ENCODE measurements at places on chromosomes 1 and 21.
A peak's percentile ranks its signal among the peaks of the same experiment; 100 is the strongest.

- no peak for DNase-seq
These were observed 33.3 kb upstream of the DEGS1 start for GRCh38 chr1:224149709-224150108.

- DNase-seq = peak; percentile 54
These were observed 20.4 kb upstream of the GNG12 start for GRCh38 chr1:67853704-67854103.

DNA sequence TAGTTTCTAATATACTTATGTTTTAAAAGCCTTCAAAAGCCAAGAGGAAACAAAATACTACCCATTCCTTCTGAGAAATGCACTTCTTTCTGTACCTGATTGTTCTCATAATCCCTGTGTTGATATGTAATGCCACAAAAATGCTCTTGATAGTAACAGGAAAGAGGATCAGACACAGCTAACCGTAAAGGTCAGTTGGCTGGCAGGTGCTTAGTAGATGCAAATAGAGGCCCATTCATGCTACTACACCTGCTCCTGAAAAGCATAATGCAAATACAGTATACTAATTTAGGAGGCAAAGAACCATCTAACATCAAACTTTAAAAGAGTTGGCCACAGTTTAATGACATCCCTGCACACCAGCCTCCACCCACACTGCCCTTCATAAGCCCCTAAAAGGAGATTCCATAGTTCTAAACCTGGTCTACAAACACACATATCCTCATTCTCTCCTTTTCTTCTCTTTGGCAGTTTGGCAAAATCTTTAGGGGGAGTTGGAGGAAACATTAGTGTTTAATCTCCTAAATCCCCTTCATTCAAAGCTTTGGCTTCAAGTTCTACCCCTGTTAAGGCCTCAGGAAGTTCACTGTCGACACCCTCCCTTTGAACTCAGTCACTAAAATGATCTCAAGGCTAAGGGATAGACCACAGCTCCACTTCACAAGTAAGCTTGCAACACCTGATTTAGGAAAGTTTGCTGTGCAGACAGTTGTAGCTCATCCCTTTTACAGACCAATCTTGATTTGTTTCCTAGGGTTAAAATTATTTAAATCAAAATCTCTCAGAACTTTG, 2.9 kb upstream of the CD46 start:
- DNase-seq = no peak

GRCh38 chr1:29629814-29630516, 393.6 kb downstream of the PTPRU start:
- DNase-seq = no peak

DNA sequence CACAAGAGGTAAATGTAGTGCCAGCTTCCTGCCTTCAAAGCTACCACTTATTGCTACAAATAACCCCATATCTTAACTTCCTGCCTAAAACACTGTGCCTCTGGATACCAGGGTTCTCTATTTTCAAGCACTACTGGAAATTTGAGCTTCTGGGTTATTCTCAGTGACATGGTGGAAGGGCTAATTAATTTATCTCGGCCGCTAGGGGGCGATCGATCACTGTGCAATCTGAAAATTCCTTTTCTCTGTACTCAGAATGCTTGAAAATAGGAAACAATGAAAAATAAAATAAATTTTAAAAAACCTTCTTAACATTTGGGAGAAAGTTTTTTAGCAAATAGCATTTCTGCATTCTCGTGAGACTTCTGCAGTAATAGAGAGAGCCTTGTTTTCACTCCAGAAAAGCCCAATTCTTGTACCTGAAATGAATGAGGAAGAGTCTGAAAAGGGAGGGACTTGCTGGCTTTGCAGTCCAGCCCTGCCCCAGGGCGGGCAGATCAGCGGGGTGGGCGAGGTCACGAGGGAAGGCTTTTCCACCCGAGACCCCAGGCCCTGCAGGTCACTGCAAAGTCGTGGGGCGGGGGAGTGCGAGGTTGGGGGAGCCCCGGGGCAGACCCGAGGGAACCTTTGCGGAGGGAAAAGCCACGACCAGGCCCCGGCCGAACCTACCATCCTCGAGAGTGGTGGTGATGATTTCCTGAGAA, 276.7 kb downstream of the PCP4 start:
- no peak for DNase-seq

DNA sequence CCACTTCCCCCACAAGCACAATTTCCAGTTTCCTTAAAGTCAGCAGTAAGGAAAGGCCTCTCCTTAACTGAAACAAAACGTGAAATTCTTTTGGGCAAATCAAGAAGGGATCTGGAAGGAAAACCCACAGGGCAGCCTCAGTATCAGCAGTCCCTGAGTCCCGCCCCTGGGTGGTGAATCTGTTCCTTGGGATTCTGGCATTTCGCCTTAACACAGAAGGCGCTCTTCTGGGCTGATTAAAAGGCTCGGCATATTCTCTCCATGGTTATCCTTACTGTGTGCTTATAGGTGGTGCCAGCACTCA, 12.2 kb upstream of the RAB4A start:
- no peak for DNase-seq

- no peak for DNase-seq
These were observed 21.3 kb downstream of the RRP1 start for GRCh38 chr21:43810505-43811261.

DNA sequence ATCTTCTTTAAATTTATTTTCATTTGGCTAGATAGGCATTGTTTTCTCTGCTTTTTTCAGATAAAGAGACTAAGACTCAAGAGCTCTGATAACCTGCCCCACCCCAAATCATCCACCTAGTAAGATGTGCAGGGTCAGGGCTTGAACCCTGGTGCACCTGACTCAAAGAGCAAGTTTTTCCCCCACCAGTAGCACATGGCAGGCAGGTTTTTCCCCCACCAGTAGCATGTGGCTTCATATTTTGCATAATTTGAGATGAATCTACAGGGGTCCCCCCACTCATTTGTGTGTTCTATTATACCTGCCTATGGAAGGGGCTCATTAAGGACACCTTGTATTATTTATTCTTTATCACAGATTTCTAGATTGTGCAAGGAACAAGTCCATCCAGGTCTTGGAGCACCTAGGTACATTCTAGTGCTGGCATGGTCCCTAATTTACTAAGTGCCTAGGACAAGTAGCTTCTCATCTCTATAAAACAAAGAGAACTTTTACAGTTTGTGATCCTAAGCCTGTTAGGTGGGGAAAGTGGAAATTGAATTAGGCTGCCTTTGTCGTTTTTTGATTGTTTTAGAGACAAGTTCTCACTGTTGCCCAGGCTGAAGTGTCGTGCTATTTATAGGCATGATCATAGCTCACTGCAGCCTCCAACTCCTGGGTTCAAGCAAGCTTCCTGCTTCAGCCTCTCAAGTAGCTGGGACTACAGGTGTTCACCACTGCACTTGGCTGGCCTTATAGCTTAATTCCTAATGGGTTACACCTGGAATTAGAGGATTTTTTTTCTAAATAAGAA, 13.2 kb upstream of the CTSE start:
- DNase-seq = no peak

DNA sequence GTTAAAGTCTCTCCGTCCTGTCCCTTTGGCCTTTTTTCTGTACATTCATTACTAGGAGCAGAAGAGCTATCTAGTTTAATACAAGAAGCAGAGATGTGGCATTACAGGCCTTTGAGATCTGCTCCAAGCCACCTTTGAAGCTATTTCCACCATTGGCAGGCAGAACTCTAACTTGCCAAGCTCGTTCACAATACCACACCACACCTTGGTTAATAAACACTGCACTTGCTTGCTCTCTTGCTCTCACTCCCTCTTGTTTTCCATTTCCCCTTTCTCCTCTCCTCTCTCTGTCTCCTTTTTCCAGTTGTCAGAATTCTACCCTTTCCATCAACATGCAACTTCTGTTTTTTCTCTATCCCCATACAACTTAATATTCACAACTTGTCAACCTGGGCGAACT, 7.0 kb downstream of the SELE start:
- no peak for DNase-seq

GRCh38 chr21:45386336-45386727, 18.6 kb upstream of the COL18A1 start:
- DNase-seq = no peak

- DNase-seq = no peak
These were observed 68.9 kb downstream of the DMAP1 start for GRCh38 chr1:44281962-44282703.

DNA sequence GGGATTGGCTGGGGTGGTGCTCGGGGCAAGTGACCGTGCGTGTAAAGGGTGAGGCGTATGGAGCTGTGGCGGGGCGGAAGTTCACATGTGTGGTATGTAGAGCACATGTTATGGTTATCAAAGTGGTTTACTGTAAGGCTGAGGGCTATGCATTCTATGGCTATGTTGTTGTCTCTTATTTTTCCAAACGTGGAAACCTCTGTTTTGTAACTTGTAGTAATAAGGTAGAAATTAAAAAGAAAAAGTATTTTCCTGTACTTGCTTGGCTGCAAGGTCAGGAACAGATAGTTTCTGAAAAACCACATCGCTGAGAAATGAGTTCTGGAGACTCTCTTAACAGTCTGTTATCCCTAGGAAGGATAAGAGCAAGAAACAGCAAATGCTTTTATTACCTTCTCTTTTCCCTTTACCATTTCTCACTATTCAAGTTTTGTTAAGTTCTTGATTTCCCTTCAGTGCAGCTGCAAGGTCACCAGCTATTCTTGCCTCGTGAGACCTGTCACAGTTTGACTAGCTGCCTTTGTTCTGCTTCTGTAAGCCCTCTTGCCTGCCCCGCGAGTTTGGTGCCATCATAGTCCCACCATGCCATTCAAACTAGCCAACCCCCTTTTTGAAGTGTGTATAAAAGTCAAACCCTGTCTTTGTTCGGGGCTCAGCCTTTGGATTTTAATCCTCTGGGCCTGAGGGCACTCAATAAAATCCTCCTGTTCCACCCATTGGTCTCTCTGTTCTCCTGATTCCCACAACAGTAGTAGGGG, 9.5 kb downstream of the RNU1-2 start:
- no peak for DNase-seq

DNA sequence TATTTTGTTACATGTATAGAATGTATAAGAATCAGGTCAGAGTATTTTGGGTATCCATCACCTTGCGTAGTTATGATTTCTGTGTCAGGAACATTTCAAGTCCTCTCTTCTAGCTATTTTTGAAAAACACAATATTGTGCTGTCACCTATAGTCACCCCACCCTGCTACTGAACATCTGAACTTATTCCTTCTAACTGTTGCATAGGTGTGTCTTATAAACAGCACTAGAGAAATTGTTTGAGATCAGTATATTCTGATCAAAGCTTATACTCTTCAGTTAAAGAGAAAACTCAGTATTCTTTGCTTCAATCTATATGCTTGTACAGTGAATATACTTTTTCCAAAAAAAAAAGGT, 96.0 kb downstream of the ASH1L start:
- no peak for DNase-seq

GRCh38 chr1:149877211-149877946, 22.0 kb upstream of the BOLA1 start:
- DNase-seq = no peak

DNA sequence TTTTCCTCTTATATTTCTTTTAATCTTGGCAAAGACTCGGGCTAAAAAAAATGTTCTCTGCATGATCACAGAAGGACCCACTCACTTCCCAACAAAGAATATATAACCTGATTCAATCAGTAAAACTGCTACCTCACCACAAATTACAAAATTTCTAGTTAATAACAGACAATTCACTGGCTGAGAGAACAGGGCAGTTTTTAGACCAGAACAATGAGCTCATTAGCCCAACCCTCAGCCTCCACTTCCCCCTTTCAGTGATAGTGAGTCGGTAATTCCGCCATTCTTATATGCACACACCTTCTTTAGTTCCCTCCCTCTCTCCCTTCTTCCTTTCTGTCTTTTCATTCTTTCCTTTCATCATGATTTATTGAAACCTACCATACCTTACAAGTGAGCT, 8.9 kb downstream of the SIPA1L2 start:
- no peak for DNase-seq

DNA sequence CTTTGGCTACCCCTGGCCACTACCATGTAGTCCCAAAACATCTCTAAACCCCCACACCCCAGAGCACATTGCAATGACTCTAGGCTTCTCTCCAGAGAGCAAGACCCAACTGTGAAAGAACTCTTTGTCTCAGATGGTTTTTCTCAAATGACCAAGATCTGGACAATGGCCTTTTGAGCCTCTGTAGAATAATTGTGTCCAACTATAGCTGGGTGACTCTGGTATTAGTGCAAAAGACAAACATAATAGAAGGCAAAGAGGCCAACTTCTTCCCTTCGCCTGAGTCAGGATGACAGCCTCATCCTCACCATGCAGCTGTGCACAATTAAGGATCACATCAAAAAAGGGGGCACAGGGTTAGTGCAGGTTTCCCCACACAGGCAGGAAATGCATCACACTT, 139.6 kb downstream of the BRINP2 start:
- no peak for DNase-seq

DNA sequence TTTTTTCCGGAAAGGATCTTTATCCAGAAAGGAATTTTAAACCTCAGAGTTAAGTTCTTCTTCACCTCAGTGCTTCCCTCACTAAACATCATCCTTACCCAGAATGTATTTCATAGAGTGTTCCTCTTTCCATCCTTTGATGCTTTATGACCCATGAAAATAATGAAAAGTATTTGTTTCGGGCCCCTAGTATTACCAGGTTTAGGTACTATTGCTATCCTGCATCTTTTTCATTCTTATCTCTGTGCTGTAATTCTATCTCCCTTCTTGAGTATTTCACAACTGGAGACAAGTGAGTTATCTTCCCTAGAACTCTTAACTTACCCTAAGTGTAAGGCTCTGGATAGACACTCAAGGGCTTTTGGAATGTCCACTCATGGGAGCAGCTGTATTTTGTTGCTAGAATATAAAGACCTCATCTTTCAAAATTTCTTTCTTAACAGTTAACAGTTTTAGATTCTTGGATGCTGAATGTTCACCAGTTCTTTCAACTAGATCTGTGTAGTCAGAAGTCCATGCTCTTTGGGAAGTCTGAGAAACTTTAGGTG, 26.2 kb downstream of the UCK2 start:
- no peak for DNase-seq

GRCh38 chr21:26962621-26963181, 4.2 kb downstream of the ADAMTS5 start:
- peak; percentile 65 for DNase-seq

DNA sequence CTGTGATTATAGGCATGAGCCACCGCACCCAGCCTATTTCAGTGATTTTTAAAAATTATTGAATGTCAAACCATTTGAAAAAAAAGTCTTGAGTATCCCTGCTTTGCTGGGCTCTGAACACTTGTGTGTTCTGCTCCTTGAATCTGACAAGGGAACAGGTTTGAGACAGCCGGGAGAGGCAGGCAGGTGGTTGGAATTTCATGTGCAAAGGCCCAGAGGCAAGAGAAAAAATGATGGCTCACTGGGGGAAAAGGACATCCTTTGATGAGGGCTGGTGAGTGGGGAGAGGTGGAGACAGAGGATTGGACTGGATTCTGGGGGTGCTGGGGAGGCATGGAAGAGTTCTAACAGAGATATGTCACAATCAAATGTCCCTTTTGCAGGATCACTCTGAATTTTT, 13.1 kb upstream of the WASF2 start:
- DNase-seq = no peak

- DNase-seq = no peak
These were observed 62.3 kb upstream of the HIVEP3 start for GRCh38 chr1:41980827-41981653.

Data from AG09319 (cell line).